ENCODE measurements at places on chromosomes 11 and 22. TPM values are rescaled to one million over a fixed set of nuclear protein-coding genes. Genes with fewer than 3 reads are reported as not detected.

Gene RAG2
- polyA plus RNA-seq = 0.40 TPM

Gene MGAT3
- 19.0 TPM for polyA plus RNA-seq

Gene SNX32
- polyA plus RNA-seq = 4.2 TPM

Gene EFCAB6
- polyA plus RNA-seq = 5.5 TPM

GRCh38 chr11:17560281-17561110, 13.4 kb downstream of the OTOG start:
- DNase-seq = no peak

DNA sequence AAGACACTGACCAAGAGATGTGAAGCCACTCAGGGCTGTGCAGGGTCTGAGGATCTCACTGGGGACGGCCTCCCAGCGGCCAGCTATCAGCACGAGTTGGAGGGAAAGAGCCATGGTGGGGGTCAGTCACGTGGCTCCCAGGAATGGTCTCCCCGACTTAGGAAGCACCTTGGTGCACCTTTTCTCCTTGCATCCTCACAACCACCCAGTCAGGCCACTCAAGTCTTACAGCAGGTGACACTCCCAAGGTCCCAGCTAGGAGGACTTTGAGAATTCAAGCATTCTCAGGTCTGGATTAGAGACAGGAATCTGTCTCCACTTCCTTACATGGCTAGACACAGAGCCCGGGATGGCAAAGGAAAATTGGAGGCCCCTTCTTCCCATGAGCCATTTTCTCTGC, 2.7 kb downstream of the RNASEH2C start:
- no peak for DNase-seq

Measured in left lung (tissue), 14 donors.